Stimulated activated CD4-positive, alpha-beta T cell treated with anti-CD3 and anti-CD28 coated beads, Interleukin-1b, Interleukin-23, amount 100 ng/mL, for 4 hours (primary cell): ENCODE measurements at places on chromosomes 16 and 17.

DNA sequence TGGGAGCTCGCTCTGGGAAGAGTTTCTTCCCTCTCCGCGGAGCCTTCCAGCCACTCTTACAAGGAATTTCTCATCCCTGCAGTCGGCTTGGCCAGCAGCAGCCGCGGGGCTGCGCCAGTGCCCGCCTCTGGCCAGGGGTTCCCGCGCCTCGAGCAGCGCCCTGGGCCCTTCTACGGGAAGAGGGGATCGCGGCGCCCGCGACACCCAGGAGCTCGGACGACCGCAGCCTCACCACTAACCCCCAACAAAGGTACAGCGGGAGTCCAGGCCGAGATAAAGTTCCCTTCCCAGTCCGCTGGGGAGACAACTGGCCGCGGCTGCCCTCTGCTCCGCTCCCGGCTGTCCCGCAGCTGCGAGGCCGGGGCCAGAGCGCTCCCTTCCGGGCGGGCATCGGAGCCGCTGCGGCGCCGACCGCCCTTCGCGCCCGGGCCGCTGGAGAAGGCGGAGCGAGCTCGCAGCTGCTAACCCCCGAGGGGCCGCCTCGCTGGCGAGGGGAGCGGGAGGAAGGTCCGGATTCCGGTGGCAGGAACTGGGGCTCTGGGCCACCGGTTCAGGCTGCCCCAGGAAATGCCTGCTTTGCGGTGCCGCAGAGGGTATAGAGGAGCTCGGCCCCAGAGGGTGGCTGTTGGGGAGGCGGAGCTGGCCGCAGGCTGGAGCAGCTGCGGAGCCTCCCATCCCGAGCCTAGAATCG lies 3.6 kb upstream of the HS3ST3B1 start:
- DNase-seq: peak; percentile 23

DNA sequence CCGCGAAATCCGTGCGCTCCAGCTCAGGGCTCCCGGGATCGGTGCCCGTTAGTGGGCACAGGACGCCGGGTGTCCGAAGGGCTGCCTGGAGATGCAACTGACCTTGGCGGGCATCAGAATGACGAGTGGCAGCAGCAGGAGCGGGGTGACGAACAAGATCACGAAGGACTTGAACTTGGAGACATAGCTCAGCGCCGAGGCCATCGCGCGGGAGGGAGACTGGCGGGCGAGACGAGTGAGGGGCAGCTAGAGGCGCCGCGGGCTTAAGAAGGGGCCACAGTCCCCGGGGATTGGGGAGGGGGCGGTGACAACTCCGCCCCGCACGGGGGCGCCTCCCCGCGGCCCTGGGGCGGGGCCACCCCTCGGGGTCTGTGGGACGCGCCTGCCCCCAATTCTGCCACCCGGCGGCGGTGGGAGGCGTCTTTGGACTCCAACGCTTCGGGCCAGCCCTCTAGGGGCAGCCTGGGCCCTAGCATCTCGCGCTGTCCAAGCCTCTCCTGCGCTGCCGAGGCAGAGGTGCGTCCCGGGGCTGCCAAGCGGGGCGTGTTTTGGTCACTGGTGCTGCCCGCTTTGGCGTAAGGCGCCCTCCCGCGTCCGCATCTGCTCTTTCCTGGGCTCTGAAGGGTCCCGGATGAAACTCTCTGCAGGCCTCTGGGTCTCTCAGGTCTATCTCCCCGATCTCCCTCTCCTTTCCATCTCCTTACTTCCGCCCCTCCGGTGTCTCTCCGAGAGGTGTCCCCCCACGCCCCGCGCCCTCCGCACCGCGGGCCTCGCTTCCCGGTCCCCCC lies at the start of gene SLC13A5:
SLC13A5 (minus strand) TSS at position 240 of the 788 bp plus-strand sequence; CDS start at position 204, 36 bp downstream.
- DNase-seq: no peak

DNA sequence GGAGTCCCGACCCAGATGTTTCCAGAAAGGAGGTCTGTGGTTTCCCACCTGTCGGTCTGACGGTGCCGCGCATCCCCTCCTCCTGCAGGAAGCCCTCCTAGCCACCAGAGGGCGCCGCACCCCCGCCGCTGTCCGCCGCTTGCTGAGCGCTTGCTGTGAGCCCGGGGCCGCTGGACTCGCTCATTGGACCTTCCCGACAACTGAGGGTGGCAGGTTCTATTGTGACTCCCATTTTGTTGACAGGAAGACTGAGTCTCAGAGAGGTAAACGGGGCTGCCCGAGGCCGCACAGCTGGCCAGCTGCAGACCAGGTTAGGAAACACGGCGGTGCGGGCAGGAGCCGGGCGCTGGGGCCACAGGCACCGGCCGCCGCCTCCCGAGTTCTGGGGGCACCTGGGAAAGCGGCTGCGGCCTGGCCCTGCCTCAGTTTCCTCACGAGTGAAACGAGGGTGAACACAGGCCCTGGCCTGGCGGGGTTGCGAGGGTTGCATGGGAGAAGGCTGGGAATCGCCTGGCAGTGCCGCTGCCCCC lies 191.1 kb upstream of the CIBAR2 start:
- peak; percentile 71 for DNase-seq

DNA sequence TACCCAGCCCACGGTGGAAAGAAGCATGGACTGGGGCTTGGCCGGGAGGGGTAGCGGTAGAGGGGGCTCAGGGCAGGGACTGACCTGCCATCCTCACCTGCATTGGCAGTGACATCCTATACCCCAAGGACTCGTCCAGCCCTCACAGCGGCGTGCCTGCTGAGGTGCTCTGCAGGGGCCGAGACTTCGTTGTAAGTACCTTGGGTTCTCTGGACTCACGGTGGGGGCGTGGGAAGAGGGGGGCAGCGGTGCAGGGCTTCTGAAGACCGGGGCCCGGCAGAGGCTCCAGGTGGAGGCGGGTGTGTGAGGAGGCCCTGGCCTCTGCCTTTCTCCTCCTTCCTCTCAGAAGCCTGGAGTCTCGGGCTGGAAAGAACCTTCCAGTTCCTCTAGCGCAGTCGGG lies 25.5 kb downstream of the POLR3E start:
- no peak for DNase-seq

GRCh38 chr17:5557990-5558389 lies 26.3 kb downstream of the NLRP1 start:
- no peak for DNase-seq

DNA sequence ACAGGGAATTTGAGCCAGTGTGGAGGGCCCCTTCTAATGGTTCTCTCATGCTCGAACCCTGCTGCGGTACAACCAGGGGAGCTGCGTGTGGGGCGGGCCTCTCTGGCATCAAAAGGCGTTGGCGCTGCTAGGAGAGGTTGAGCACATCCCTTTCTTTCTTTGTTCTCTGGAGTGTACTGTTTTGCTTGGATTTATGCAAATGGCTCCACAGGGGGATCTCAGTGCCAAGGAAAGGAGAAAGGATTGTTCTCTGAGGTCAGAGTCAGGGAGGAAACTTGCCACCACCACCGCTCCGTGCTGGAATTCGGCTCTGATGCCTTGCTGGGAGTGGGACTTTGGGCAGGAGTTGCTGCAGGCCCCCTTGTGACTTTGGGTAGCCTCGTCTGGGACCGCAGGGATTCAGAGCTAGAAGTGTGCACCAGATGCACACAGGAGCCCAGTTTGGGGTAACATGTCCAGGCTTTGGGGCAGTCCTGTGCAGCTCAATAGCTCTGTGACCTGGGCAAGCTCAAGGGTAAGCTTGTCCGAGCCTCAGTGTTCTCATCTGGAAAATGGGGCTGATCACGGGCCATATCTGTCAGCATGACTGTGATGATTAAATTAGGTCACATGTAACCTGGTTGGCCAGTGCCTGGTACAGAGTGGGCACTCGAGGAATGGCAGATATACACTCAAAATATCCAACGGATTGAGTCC lies 353.0 kb upstream of the EEF2KMT start:
- no peak for DNase-seq

DNA sequence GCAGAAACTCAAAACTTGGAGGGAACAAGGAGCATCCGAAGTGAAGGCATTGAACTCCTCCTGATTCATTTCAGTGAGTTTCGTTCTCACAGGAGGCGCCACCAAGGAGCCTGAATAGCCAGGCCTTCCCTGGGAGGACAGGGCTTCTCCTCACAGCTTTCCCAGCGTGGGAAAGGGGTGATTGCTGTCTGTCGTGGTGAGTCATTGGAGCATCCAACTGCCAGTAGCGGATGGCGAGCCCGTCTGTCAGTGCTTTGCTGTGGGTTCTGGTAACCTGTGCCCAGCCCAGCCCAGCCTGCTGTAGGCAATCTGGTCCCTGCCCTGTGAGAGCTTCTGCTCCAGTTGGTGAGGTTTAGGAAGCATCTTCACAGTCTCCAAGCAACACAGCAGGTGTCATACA lies 28.3 kb downstream of the PLCD3 start:
- DNase-seq: no peak

DNA sequence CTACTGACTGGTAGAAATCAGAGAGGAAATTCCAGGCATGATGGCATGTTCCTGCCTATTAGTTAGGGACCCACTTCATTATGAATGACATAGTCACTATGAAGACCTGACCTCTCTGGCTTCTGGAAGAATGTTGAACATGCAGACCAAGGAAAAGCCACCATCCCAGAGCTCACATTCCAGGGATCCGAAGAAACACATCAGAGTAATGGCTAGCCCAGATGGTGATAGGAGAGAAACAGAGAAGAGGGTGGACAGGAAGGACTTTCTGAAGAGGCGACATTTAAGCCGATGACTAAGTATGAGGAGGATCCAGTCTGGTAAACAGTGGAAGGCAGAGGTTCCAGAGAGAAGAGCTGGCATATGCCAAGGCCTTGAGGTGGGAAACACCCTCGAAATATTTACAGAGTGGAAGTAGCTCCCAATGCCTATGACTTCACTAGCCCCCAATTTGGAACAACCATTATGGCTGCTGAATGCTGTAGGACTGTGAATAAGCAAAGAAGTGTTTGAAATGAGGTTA lies 216.2 kb downstream of the RBFOX1 start:
- DNase-seq: no peak

GRCh38 chr17:61400066-61400716 lies 548 bp downstream of the TBX2 start:
- DNase-seq: no peak
